ENCODE measurements at places on chromosomes 13 and 19.

DNA sequence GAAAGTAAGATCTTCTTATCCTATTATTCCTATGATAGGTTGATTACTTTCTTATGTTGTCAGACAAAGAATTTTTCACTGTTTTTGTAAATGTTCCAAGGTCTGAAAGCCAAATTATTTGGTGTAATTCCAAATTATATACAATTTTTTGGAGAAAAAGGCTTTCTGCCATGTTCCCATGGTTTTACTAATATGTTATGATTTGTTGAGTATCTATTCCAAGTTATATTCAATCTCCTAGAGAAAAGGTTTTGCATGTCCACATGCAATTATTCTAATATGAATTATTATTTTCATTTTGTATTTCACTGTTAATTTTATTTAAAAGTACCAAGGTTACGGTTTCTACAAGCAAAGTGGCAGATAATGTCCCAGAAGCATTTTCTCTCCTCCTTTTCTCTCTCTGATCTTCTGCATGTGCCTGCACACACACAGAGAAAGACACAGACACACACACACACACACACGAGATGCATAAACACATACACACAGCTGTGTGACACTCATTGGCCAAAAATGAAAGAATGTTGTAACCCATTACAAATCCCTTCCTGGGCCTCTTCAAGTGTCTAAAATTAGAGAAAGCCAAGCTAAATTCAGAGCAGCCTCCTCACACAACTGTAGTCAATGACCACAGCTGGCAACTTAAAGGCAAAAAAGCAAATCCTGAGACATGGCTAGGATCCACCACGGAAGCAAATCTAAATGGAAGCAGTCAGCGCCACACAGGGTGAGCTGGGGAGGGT, 621.0 kb downstream of the EFNB2 start:
- DNase-seq = no peak

DNA sequence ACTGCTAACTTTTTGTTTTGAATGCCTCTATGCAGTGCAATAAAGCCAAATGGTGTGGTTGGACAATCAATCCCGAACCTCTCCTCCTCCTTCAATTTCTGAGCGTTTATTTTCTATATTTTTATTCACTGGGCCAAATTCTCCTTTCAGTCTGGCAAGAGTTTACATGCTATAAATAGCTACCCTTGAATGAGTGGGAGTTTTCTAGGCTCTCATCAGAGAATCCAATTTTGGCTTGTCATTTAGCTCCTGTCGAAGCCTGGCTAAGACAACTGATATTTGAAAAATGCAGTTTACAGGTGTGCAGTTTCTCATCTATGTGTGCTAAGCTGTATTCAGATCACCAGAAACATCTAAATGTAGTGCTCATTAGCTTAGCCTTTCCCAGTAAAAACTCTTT, 61.8 kb downstream of the OLFM4 start:
- DNase-seq = no peak

- DNase-seq = no peak
These were observed 1.1 kb upstream of the NFIC start for GRCh38 chr19:3365093-3365835.

DNA sequence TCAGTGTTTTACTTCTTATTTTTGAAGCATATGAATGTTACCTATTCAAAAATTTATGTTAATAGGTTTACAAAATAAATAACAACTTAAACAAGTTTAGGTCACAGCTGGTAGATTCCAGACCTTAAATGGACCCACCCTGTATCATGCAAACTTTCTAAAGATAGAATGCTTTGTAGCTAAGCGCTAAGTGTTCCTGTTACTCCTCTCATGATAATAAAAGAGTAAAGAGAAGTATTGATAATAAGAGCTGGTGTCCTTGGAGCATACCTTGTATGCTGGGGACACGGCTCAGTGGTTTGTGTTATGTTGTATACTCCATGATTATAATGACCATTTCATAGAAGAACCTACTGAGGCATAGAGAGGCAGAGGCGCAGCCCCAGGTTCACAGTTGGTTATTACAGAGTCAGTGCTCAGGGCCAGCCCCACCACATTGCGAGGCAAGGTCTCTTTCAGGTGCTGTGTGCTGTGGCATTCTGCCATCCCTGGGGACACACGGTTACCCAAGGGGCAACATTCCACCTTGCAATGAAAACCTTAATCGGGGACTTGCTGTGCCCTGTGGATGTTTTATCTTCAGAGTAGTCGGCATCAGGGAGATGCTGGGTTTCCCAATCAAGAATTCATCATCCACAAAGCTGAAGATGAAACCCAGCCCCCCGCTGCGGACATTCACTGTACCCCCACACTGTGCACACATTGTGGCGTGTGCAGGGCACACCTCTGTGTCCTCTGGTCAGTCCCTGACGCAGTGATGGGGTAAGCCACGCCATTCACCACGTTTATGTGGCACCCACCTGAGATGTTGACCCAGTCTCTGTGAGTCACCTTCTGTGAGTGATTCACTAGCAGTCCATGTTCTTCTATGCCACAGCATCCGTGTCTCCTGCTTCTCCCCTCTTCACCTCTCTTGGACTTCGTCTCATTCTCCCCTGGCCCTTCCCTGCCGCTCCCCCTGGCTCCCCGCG, 186.7 kb downstream of the COL4A1 start:
- DNase-seq = no peak

DNA sequence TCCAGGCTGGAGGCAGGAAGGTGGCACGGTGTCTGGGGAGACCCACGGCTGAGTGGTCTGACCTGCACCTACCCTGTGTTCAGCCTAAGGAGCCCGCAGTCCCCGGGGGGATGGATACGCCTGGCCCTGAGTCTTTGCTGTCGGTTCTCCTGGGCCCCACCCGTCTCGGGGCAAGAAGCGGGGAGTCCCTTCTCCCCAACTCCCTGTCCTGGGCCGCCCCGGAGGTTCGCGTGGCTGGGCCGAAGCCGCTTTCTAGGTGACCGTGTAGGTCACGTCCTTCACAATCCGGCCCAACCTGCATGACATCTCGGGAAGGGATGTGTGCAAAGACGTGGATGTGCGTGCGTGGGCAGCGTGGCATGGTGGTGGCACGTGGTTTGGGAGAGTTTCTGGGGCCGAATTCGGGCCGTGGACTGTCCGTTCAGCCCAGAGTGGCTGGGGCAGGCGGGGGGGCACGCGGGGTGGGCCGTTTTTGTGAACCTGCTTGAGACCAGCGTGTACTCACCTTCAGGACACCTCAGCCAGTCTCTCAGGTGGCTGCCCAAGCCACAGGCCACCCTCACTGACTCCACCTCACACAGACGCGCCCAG, 103.3 kb downstream of the PTPRS start:
- no peak for DNase-seq

GRCh38 chr19:5983367-5983955, 5.5 kb upstream of the RANBP3 start:
- DNase-seq = no peak

- no peak for DNase-seq
These were observed 33.9 kb downstream of the CAPN12 start for GRCh38 chr19:38710416-38710702.

GRCh38 chr13:36242761-36243160, 28.4 kb upstream of the SOHLH2 start:
- DNase-seq = no peak

GRCh38 chr13:79648191-79648590, 167.2 kb downstream of the NDFIP2 start:
- DNase-seq = no peak

GRCh38 chr19:55778331-55778730, 9.4 kb downstream of the RFPL4AL1 start:
- no peak for DNase-seq

- no peak for DNase-seq
These were observed 59.4 kb downstream of the ZDHHC20 start for GRCh38 chr13:21399741-21400140.

- DNase-seq = no peak
These were observed 2.3 kb upstream of the ADAMTS10 start for GRCh38 chr19:8612807-8613171.

DNA sequence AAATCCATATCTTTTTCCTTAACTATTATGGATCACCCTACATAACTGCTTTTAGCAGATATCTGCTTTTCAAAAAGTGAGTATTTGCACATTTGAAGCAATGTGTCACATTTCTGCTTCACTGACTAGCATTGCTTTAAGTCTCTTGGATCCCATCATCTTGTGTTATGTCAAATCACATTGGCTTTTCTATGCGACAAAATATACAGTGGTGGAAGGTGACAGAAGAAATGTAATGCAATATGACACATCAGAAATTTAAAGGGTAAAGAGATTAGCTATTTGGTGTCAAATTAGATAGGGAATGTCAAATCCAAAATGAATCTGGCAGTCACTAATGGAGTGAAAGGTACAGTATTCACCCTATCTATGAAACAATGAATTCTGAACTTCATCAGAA, 1282.1 kb upstream of the PCDH20 start:
- no peak for DNase-seq

GRCh38 chr13:57345526-57345925, 178.5 kb downstream of the PRR20E start:
- no peak for DNase-seq

- no peak for DNase-seq
These were observed 11.0 kb downstream of the PLEKHG2 start for GRCh38 chr19:39423258-39424086.

GRCh38 chr19:30896554-30896953, 452.7 kb downstream of the TSHZ3 start:
- no peak for DNase-seq

- DNase-seq = no peak
These were observed 10.7 kb downstream of the DMKN start for GRCh38 chr19:35502751-35503150.

DNA sequence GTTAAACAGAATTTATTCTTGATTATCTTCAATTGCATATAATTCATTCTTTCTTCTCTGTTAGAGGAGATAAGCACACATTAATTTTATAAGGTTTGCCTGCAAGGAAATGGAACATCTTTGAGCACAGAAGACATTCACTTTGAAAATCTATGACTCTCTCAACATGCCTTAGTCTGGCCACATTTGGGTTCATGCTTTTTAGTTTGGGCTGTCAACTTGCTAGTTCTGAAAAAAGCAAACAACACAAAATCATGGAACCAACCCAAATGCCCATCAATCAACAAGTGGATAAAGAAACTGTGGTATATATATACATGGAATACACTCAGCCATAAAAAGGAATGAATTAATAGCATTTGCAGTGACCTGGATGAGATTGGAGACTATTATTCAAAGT, 71.5 kb downstream of the CYSLTR2 start:
- DNase-seq = no peak

GRCh38 chr19:55096061-55096701, 20.5 kb downstream of the EPS8L1 start:
- no peak for DNase-seq

GRCh38 chr13:94859278-94859691, 146.9 kb upstream of the SOX21 start:
- no peak for DNase-seq
